Activated CD4-positive, alpha-beta T cell treated with anti-CD3 and anti-CD28 coated beads for 1 hour (primary cell): ENCODE measurements at places on chromosomes 3 and 15.

- no peak for DNase-seq
Observed at GRCh38 chr3:35528728-35529127, 110.6 kb upstream of the ARPP21 start.

- DNase-seq = no peak
Observed at GRCh38 chr3:187947927-187948682, 202.8 kb upstream of the BCL6 start.

DNA sequence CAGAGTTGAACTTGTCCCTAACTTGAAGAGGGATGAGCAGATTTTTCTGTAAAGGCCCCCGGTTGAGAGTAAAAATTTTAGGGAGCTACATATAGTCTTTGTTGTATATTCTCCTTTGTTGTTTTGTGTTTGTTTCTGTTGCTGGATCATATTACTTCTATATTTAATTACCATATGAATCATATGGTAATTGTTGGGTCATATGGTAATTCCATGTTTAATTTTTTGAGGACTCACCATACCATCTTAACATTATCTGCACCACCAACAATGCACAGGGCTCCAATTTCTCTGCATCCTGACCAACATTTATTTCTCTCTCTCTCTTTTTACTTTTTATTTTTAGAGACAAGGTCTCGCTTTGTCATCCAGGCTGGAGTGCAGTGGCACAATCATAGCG is 7.4 kb upstream of the ZFYVE19 start:
- DNase-seq = no peak

DNA sequence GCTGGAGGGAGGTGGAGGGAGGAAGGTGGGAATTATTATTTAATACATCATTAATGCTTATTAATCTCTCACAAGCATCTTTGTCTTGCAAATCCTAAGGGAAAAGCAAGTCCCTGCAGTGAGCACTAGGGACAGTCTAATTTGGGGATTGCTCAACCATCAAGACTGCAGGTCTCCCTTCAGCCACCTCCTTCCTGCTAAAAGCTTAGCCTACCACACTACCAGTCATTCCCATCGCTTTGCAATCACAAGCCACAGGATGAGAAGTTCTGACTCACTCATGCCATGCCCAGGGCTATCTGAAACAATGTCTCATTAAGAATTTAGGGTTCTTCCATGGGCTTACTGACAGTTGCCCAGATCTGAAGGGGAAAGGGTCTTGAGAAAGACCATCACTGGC is 51.0 kb upstream of the EIF1B start:
- no peak for DNase-seq

GRCh38 chr3:43156812-43157455 is 51.1 kb upstream of the POMGNT2 start:
- DNase-seq = no peak
